Right lung (tissue), 10 donors: ENCODE measurements at places on chromosomes 1 and 21.

- DNase-seq, result no peak
These were observed 30.0 kb downstream of the IARS2 start for GRCh38 chr1:220123889-220124288.

DNA sequence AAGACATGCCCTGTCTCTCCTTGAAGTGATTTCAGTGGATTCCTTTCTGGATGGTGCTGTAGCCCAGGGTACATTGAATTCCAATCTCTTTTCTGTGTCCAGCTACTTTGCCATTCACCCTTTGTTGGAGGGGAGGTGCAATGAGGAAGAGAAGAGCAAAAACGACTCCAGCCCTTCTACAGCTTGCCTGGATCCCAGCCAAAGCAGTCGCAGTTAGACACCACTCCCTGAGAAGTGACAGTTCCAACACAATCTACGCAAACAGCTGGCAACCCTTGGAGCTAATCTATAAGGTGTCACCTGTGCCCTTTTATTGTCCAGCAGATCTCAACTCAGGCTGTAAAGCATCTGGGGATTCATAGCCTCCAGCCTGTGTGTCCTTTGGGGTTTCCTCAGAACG, 4.6 kb downstream of the CD244 start:
- no peak for DNase-seq

DNA sequence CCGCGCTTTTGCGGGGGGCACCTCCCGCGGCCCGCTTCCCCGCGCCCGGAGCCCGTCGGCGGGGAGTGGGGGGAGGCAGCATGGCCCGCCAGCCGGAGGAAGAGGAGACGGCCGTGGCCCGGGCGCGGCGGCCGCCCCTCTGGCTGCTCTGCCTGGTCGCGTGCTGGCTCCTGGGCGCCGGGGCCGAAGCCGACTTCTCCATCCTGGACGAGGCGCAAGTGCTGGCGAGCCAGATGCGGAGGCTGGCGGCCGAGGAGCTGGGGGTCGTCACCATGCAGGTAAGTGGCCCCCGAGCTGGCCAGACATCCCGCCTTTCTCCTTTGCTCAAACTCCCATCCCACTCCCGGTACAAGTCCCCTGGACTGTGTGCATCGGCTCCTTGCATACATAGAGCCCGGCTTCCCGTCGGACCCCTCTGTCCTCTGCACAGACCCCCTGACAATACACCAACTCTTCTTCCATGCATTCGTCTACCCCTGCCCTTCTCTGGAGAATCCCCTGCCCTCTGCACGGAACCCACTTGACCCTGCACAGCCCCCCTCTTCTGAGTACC, 812 bp downstream of the CACHD1 start:
- DNase-seq, result peak; percentile 34

DNA sequence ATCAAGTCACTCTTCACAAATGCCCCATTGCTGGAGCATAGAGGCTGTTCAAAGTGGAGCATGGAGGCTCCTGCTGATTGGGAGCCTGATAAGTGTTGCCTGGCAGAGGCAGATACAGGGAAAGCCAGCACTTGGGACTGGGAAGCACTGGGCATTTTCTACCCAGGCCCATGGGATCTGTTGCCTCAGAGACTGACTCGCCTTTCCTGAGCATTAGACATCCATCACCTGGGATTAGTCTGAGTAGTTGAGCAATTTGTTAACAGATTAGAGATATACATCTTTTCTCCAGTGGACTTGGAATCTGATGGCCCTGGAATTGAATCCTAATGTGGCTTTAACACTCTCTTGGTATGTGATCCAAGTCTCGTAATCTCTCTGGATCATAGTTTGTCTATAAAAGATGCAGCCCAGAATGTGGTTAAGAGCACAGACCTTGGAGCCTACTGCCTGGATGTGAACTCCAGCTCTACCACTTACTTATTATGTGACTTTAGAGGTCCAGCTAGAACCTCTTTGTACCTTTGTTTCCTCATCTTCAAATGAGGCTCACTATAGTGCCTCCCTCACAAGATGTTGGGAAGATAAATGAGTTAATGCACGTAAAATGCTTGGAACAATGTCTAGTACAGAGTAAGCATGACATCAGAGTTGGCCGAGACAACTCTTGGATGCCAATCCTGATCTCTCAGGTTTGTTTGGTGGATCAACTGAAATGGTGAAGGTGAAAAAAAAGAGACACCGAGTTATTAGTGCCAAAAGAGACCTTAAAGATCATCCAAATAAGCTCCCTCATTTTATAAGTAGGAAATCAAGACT, 38.3 kb upstream of the NRDC start:
- no peak for DNase-seq

DNA sequence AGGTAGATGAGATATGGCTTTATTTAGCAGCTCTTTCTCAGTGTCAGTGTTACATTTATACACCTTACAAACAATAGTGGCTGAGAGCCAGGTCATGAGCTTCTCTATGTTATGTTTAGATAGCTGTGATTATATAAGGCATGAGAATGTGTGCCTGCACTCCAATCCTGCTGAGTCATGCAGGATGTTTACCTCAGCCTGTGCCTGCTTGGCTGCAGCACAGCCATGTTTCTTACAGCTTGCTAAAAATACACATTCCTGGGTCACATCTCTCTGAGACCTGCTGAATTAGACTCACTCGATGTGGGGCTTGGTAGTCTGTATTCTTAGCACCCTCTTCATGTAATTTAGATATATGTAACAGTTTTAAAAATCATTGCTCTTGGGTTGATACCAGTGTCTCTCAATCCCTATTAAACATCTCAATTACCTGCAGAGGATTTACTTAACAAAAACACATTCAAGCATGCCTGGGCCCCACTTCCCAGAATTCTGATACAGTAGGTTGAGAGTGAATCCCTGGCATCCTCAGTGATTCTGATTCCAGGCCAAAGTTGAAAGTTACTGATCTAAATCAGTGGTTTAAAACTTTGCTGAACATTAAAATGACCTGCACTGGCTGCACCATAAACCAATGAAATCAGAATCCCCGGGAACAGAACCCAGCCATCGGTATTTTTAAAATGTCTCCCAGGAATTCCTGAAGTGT, 107.5 kb downstream of the GDAP2 start:
- DNase-seq, result no peak

GRCh38 chr1:118223426-118223825, 38.4 kb upstream of the SPAG17 start:
- DNase-seq, result peak; percentile 8

DNA sequence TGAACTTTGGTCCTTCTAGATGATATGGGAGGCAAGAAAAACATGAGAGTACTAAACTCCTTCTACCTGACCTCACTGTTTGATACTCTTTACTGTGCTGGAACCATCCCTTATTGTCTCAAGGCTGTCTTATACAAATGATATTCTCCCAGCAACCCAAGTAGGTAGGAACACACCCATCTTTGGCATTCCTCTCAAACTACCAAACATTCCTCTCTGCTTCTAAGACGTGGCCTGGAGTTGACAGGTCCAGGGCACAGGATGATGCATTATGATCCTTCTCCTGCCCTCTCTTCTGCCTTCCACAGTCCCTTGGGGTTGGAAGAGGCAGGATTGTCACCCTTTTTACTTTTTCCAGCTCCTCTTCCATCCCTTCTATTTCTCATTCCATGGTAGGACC, 90.5 kb downstream of the SPATA17 start:
- DNase-seq, result no peak

GRCh38 chr1:55363268-55363667, 148.1 kb upstream of the USP24 start:
- DNase-seq, result no peak

DNA sequence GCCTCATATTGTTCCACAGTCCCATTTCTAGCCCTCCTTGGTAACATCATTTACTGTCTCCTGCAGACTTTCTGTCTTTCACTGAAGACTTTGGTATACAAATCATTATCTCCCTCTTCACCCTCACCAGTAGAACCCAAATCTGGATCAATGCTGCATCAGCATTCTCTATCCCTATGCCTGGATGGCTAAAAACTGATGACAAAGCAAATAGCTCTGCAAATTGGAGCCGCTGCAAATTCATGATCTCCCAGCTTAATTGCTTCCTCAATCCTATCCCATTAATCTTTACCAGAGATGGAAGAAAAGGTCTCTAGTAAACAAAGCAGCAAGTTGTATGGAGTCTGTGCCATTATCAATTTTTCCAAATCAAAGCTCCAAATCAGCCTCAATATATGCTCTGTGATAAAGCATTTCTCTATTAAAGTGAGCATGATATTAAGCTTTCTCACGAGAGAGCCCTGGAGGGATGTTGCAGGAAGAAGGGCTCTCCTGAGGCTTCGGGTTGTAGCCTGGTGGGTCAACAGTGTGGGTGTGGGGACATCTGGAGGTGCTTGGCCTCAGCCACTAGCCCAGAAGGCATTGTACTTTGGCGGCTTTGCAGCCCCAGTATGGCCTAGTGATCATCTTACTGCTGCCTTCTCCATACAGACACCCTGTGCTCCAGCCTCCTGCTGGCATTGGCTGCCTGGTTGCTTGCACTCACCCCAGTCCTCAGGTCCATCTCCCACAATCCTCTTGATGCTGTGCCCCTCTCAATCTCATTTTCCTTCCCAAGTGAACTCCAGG, 46.2 kb upstream of the COL24A1 start:
- no peak for DNase-seq

- DNase-seq, result no peak
These were observed 90.6 kb downstream of the GLUL start for GRCh38 chr1:182301026-182301436.

DNA sequence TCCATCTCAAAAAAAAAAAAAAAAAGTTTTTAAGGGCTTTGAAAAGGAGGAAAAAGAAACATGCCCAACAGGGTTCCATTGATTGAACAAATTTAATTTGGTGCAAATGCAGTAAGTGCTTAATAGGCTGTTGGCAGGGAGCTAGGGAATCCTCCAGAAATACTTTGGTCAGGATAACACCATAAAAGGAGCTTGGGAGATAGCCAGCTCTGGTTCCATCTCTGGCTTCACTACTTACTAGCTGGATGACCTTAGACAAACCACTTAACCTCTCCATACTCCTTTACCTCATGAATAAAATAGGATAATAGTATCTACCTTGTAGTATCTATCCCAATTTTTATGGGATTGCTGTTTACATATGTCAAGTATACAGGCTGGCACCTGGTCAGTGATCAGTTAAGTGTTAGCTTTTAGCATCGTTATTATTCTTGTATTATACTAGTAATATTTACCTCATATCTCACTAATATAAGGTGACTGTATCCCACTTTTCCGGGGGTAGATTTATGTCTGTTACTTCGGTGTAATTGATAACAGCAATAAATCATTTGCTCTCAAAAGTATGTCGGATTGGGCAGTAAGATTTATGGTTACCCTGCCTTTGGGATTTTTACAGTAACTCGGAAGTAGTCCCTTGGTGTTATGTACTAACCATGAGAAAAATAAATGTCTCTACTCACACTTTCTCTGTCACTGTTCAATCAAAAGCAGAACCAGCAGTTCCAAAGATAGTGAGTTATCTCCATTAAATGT, 36.4 kb downstream of the BTG3 start:
- DNase-seq, result no peak

- no peak for DNase-seq
These were observed 19.6 kb upstream of the RAP1A start for GRCh38 chr1:111599781-111600693.

DNA sequence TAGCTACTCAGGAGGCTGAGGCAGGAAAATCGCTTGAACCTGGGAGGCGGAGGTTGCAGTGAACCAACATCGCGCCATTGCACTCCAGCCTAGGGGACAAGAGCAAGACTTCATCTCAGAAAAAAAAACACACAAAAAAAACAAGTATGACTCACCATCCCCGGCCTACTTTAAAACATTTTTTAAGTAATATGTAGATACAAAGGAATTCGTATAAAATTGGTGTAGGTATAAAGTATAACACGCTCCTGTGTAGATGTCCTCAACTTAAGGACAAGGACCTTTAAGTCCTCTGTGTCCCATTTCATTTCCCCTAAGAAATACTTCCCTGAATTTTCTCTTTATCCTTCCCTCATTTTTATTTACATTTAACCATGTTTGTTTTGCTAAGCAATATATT, 73.4 kb upstream of the PKN2 start:
- DNase-seq, result no peak

DNA sequence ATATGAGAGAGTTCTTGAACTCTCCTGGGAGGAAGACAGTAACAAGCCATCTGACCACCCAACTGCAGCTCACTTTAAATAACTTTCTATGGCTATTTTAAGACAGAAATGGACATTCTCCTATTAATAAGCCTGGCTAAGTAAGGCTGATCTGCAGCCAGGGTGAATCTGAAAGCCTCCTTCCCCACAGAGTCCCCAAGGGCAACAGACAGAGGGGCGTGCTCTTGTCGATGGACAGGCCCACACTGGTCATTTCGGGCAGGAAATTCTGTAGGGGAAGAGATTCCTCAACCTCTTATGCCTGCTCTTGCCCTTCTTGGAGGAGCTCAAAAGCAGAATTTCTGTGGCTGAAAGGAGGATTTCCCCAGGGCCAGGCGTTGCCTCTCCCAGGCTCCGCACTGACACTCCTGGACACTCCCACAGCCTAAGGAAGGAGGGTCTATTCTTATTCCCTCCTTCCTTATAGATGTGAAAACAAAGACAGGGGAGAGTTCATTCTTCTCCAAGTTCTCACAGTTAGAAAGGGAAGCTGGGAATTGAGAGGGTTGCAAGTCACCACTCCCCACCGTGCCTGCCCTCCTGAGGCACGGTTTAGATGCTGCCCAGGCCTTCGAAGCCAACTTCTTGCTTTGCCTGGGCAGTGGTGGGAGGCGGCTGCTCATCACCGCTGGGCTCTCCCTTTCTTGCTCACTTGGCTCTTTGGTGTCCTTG, 17.9 kb upstream of the KANK4 start:
- DNase-seq, result no peak

- DNase-seq, result no peak
These were observed at the start of gene PDZK1IP1 for GRCh38 chr1:47189844-47190508. Gene PDZK1IP1 (minus strand): TSS chr1:47190036. CDS start chr1:47189932, 104 bp downstream.
